ENCODE measurements at places on chromosomes 2 and 18.

- DNase-seq: no peak
Measured at GRCh38 chr2:237407700-237408099, 6.3 kb downstream of the COL6A3 start.

DNA sequence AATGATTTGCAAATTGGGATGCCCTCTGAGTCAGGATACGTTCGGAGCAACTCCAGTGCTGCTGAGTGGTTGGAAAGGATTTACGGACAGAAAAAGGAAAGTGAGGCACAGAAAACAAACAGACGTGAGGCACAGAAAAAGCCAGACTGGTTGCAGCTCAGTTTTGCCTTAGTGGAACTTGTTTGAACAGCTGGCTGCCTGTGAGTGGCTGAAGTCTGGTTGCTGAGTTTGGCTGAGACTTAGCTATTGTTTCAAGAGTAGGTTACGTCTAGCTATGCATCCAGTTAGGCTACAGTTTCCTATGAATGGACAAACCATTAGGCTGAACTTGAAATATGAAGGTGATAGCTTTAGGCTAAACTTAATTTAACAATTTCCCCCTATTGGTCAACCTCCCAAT, 256.6 kb downstream of the VAPA start:
- no peak for DNase-seq

- DNase-seq: peak; percentile 44
Measured at GRCh38 chr2:191020742-191021381, 6.9 kb upstream of the STAT1 start.

GRCh38 chr2:79327460-79327859, 167.9 kb upstream of the REG3A start:
- DNase-seq: no peak

GRCh38 chr2:189363559-189363958, 77.7 kb upstream of the WDR75 start:
- DNase-seq: no peak

DNA sequence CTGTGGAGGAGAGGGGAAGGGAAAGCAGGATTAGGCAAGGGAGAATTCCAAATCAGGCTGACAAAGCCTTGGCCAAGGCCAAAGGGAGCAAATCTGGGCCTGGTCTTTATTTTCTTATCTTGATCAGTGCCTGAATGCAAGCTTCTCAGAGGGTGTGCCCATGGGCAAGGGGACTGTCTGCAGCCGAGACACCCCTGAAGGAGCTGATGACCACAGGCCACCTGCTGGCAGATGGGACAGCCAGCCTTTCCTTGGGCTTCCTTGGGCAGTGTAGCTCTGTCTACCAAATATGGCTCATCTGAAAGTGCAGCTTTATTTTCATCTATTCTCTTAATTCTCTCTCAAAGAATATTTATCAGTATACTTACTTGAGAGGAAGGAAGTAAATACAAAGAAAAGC, 117.0 kb downstream of the PKP4 start:
- no peak for DNase-seq

- DNase-seq: no peak
Measured at GRCh38 chr18:36250827-36251226, 46.7 kb upstream of the FHOD3 start.

DNA sequence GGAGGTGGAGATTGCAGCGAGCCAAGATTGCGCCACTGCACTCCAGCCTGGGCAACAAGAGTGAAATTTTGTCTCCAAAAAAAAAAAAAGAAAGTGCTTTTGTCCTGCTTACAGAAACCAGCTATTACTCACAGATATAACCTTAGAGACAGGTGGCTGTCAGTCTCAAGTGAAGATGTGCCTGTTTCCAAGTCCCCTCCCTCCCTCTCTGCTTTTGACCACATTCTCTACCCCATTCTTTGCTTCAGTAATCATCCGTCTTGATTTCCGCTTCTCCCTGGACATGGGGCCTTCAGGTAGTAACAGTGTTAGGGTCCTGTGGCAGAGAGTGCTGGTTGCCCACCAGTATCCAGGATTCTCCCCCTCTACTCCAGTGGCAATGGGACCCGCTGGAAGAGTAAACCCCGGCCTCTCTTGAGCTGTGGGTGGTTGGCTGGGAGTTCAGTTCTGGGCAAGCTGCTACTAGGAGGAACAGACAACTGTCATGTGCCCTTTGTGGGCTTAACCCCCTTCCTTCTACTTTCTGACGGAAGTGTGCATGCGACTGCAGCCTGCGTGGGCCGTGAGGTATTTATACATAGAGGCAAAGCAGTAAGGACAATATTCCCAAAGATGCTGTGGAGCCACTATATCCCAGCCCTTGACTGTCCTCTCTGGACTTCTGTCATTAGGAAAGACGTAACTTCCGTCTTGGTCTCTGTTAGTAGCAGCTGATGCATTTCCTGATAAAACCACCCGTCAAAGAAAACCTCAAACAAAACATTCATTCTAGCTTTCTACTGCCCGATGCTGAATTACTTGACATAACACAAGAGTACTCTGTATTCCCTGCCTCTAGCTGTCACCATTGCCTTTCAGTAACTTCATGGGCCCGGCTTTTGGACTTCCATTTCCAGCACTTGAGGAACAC, 17.8 kb downstream of the PDCL3 start:
- peak; percentile 66 for DNase-seq

GRCh38 chr2:108916796-108917421, 72.1 kb downstream of the EDAR start:
- no peak for DNase-seq

- no peak for DNase-seq
Measured at GRCh38 chr18:58533766-58534165, 95.1 kb downstream of the ALPK2 start.

- DNase-seq: no peak
Measured at GRCh38 chr18:28801876-28802275, 624.9 kb upstream of the CDH2 start.

- DNase-seq: no peak
Measured at GRCh38 chr2:62340994-62341484, 145.1 kb downstream of the B3GNT2 start.

DNA sequence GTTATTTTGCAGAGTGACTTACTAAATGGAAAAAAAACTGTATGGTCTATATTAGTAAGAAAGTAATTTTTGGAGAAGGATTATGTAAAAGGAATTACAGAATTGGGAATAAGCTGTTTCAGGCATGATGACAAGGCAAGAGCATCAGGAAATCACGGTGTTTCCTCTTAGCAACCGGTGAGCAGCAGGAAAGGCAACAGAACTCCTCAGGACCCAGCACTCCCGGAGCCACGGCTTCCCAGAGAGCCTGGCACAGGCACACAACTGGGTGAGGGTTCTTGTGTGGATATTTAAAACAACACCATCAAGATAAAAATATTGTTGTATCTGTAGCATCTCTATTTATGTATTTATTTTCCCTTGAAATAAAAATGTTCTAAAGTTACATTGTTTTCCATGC, 34.4 kb downstream of the CYP27C1 start:
- DNase-seq: no peak

GRCh38 chr2:237164474-237165042, 78.9 kb downstream of the COPS8 start:
- DNase-seq: no peak

DNA sequence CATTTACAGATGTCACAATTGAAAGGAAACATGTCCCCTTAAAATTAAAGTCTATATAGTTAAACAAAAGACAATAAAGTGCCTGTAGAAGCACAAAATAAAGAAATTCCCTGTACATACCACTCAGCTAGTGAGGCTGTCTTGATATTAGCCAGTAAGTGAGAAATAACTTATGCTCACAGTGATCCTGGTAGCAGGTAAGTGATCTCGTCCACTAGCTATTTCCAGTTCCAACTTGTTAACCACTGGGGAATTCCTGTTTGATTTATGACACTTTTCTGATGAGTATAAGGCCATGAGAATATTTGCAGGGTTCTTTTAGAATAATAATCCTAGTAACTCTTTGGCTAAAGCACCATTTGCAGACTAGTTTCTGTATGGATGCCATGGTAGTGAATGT, 127.9 kb upstream of the PGAP1 start:
- no peak for DNase-seq

- DNase-seq: no peak
Measured at GRCh38 chr2:230174466-230174865, 45.3 kb downstream of the SP110 start.

DNA sequence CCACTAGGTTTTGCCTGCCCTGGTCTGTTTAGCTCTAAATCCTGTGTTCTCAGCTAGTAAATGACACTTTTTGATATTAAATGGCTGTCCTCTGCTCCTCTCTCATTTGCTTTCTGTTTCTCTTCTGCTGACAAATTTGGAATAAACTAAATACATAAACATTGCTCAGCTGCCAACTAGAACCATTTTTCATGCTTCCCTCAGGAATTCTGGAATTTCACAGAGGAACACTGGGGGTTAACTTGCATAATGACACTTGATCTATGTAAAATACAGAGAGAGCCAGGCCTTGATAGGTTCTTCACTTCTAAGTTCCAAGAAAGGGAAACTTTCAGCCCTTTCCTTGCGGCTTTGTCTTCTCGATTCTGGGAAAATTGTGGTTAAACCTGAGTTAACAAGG, 450.6 kb upstream of the ST6GAL2 start:
- no peak for DNase-seq

- peak; percentile 22 for DNase-seq
Measured at GRCh38 chr2:6828299-6828584, 37.5 kb downstream of the CMPK2 start.

DNA sequence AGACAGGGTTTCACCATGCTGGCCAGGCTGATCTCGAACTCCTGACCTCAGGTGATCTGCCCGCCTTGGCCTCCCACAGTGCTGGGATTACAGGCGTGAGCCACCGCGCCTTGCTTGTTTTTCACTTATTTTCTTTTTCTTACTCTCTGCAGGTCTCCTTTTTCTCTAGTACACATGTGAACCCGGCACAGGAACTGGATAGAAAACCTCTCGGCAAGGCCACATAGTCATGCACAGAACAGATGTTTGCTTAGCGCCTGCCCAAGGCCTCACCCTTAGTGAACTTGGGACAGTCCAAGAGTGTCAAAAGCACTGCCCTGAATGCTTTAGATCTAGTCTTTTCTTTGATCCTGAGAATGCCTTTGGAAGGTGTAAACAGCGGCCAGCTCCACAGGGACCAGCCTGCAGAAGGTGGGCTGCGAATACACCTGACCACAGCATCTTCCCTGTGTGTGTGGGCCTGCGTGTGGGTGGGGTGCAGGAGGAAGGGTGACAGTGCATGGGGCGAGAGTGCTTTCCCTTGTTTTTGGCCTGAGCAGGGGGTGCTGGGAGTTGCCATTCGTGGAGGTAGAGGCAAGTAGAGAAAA, 27.0 kb downstream of the IMPA2 start:
- no peak for DNase-seq

DNA sequence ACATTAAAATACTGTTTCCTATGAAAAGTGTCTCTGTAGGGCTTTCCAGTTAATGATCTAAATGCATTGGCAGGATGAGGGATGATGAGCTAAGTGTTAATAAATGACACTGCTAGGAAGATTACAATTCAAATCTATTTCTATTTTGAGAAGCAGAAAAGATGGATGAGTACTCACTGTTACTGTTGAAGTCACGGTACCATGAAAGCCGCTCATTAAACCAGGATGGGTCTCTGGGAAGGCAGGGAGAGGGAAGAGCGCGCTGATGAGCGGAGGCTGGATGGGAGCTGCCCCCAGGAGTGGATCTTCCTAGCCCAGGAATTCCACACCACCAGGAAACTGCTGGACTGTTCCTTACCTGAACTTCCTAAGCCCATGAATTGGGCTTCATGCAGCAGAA, 27.1 kb upstream of the TXNDC2 start:
- DNase-seq: no peak
